T-helper 2 cell (primary cell): ENCODE measurements at places on chromosomes 3 and 15.

GRCh38 chr15:38066612-38067011 lies 132.2 kb downstream of the TMCO5A start:
- DNase-seq = no peak

DNA sequence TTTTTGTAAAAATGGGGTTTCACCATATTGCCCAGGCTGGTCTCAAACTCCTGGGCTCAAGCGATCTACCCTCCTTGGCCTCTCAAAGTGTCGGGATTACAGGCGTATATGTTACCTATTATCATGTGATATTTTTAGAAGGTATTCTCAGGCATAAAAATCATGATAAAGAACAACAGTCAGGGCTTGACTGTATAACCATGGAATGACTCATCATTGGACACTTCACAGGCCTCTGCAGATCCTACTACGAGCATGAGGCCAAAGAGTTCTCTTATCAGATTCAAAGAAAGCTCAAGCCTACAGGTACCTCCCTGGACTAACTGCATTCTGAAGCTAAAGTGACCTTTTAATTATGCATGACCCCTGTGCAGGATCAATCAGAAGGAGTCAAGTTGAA lies 91.7 kb upstream of the PRICKLE2 start:
- DNase-seq = no peak

DNA sequence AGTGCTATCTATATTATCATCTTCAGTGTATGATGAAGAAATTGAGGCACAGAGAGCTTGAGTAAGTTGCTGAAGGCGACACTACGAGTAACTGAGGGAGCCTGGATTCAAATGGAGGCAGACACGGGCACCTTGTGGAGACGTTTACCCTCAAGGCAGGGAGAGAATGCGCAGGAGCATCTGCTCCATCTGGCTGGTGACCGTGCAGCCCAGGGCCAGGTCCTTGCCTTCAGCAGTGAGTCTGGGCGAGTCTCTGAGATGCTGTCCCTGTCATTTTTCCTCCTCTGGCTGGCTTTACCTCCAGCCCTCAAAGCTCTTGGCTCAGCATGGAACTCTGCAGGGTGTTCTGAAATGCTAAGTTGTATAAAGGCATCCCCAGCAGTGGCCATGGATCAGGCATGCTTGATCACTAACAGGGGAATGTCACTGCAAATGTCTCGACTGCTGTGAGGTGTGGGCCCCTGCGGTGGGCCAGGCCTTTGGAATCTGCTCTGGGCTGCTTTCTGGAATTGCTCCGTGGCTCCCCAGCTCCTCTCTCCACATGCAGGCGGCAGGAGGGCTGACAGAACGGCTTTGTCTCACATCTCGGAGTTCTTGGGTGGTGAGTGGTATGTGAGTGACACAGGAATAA lies 19.7 kb downstream of the SPSB4 start:
- no peak for DNase-seq

DNA sequence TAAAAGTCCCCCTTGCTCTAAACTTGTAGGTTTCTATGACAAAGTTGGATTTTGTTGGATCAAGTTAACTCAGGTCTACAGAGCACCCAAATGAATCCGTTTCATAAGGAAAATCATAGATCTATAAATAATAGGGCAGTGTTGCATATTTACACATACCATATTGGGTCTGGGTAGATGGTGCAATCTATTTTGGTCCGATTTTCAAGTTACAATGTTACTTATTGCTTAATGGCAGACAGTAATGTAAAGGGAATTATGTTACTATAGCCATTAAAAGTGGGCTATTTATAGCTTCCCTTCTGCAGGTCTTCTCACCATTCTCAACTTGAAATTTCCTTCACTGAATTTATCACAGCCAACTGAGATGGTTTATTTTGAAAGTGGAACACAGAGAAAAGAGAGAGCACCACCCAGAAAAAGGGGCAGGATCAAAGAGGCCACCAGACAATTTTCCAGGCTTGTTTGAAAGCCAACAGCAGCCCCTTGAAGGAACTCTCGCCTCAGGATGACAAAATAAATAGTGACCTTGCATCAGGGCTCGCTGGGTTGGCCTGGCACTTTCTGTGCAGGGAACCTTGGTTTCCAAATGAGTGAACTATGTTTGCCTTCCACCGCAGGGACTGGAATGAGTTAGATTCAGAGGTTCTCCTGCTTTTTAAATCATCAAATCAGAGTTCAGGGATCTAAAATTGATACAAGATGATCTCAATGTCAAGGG lies 260.2 kb upstream of the HES1 start:
- DNase-seq = no peak

- DNase-seq = no peak
Measured at GRCh38 chr15:67311731-67312130, 57.1 kb downstream of the IQCH start.

DNA sequence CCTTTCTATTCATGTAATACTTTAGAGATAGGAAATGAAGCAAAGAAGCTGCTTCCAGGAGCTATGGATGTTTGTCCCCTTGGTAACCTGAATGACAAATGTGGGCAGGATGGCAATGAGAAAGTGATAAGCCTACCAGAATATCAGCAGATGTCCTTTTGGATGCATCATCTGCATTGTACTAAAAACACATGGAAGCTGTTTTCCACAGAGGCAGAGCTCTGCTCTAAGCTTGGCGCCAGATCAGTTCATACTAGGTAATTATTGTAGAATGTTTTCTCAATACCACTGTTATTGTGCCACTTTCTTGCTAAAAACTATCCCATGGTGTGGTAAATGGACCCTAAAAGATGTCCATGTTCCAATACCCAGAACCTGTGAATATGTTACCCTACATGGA lies 100.2 kb downstream of the DTWD1 start:
- no peak for DNase-seq

- no peak for DNase-seq
Measured at GRCh38 chr3:31522152-31522551, 10.6 kb upstream of the STT3B start.

DNA sequence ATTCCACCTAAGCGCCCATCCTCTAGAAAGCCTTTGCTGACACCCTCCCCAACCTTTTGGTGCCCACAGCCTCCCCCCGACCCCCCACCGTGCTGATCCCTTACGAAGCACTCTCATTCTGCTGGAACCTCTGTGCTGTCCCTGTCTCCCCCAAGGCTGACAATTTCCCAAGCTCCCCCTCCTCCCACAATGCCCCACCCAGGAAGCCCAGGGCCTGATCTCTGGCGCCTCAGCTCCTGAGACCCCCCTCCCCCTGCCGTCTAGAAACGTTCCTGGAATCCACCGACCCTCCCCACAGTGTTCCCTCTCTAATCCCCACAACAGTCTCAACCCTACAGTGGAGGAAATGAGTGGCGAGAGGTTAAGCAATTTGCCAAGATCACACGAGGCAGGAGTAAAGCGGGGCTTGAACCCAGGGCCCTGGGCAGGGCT lies 18.3 kb downstream of the MYL3 start:
- no peak for DNase-seq

GRCh38 chr3:184169896-184170875 lies 4.5 kb upstream of the AP2M1 start:
- DNase-seq = no peak

DNA sequence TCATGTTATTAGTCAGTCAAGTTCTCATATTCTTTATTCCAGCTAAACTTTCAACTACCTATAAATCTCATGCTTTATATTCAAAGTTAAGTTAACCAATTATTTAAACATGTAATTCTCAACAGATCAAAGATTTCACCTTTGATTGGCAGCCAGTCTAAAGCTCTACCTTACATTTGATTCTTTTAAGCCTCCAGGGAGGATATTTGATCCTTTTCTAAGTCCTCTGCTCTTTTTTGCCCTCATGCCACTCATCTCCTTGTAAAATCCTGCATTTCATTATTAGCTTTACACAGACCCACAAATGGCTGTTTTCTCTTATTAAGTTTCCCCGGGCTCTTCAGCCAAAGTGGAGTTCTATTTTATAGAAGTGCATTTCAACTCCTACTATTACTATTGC lies 134.1 kb downstream of the NLGN1 start:
- DNase-seq = no peak

GRCh38 chr3:65146179-65146578 lies 458.4 kb upstream of the ADAMTS9 start:
- DNase-seq = no peak

DNA sequence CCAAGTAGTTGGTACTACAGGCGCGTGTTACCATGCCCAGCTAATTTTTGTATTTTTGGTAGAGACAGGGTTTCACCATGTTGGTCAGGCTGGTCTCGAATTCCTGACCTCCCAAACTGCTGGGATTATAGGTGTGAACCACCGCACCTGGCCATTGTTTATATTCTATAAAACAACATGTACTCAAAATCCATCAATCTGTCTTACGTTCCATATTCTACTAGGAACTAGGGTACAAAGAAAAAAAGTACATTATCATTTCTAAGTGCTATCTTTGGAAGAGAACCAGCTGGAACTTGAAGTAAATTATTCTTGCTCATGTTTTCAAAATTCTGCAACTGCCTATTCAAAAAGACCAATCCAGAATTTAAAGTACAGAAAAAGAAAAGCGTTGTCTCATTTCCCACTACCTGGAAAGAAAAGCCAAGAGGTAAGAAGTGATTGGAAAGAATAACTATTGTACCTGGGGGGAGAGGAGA lies 15.2 kb downstream of the SPPL2A start:
- no peak for DNase-seq

DNA sequence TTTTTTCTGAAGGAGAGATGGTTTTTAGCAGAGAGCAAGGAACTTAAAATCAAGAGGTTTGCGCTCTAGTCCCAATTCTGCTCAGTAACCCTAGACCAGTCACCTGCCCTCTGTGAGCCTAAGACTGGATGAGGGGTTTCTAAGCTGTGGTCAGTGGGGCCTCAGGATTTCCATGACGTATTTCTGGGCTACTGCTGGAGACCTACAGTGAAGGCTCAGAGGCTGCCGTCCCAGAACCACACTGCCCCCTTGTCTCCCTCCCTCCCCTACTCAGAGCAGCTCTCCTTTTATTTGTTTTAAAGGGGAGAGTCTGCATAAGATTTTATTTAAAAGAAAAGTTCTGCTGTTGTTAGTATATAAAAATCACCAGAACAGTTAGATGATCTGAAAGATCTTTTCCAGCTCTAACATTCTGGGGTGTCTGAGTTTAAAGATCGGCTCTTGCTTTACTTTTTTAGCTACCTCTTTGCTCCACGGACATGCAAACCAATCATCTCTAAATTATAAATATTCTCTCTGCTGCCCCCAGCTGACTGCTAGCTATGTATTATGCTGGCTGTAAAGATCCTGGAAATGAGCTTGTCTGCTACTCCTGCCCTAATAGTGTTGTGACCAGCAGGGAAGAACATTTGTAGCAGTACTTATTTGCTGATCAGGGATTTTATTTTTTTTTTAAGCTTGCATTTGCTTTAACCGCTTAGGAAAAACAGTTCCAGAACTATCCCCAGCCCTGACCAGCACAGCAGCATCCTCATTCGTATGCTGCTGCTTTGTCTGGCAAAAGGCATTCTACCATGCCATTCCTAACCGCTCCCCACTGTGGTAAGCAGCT lies 28.6 kb upstream of the NDUFB4 start:
- DNase-seq = no peak

DNA sequence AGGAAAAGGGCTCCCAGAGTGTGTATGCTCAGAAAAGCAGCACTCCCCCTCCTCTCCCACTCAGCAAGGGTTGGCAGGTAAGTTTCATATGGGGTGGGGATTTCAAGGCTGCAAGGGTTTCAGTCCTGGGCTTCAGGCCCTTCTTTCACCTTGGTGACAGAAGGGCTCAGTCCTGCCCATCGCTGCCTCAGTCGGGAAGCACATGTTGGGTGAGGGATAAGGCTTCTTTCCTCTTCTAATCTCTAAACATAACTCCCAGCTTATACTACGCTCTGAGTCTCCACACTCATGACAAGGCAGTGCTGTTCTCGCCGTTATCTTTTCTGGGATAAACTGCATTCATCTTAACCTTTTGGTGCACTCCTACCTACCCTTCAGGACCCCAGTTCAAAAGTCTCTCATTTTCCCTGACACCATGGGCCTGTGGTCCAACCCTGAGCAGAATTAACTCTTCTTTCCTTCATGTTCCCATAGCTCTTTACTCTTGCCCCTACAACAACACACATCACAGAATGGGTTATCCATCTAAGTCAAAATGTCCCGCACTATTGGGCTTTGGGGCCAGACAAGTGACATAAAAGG lies 17.0 kb downstream of the RAB43 start:
- no peak for DNase-seq

DNA sequence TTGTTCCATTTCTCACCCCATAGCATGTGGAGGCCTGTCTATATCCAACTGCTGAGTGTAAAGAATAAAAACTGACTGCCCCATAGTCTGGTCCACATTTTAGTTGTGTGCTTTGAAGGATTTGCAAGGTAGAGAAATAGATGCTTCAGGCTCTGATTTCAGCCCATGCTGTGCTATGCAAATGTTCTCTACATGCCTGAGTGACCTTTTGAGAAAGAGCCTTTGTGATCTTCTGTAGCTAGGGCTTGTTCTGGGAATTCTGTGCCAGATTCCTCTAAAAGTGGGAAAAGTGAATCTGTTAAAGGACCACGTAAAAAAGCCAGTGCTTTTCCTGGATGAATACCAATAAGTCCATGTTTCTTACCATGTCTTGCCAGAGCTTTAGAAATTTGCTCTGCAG lies 5.2 kb downstream of the KCTD6 start:
- DNase-seq = no peak

GRCh38 chr3:170751083-170751898 lies 118.7 kb downstream of the RPL22L1 start:
- DNase-seq = no peak

GRCh38 chr3:123870033-123870432 lies 14.1 kb downstream of the MYLK start:
- no peak for DNase-seq

GRCh38 chr3:142356818-142357217 lies 91.0 kb downstream of the XRN1 start:
- DNase-seq = no peak

DNA sequence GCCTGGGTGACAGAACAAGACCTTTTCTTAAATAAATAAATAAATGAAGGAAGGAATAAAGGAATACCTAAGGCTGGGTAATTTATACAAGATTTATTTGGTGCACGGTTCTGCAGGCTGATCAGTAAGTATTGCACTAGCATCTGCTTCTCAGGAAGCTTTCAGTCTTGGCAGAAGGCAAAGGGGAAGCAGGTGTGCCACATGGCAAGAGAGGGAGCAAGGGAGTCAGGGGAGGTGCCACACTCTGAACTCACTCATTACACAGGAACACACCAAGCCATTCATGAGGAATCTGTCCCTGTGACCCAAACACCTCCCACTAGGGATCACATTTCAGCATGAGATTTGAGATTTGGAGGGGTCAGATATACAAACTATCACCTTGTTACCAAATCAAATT lies 56.4 kb downstream of the PRKCI start:
- no peak for DNase-seq

DNA sequence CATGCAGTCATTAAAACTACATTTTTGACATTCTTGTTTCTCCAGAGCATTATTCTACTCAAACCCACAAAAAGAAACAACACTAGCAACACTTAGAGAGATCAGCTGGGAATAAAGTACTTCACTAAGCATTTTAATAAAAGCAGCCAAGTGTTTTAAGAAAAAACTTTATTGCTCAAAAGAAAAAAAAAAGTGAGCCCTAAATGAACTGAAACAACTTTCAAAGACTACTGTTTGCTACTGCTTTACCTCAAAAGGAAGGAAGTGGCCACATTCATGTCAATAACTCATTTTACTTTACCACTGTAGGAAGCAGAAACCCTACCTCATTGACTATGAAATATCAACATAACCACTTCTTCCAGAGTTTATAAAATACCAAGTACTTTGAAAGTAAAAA lies 91.3 kb downstream of the UACA start:
- peak; percentile 89 for DNase-seq

- DNase-seq = no peak
Measured at GRCh38 chr15:53589520-53590057, 169.9 kb downstream of the WDR72 start.

- DNase-seq = no peak
Measured at GRCh38 chr3:79250746-79251145, 517.1 kb downstream of the ROBO1 start.
